ENCODE measurements at places on chromosomes 6 and 20. TPM values are rescaled to one million over a fixed set of nuclear protein-coding genes. Genes with fewer than 3 reads are reported as not detected.

Gene STXBP5
- 16.9 TPM for total RNA-seq

Gene SUMO4
- total RNA-seq, result 7.4 TPM

Gene RPS10
- total RNA-seq, result 1,950 TPM

Gene FNDC11
- 0.50 TPM for total RNA-seq

Gene TUBB2B
- total RNA-seq, result not detected

Gene XPO5
- total RNA-seq, result 49.5 TPM

Gene C6orf89
- 43.9 TPM for total RNA-seq

Gene SIM1
- total RNA-seq, result not detected

Gene PDE7B
- total RNA-seq, result 2.0 TPM

Gene PAX1
- not detected for total RNA-seq

Gene SLC22A16
- total RNA-seq, result not detected

Gene C6orf118
- total RNA-seq, result not detected

Gene HSPA12B
- not detected for total RNA-seq

Gene SAPCD1
- 12.0 TPM for total RNA-seq

Gene GPX5
- total RNA-seq, result not detected

Gene PERP
- total RNA-seq, result 4.4 TPM

Gene KHDC1L
- not detected for total RNA-seq

Gene TCP11
- total RNA-seq, result not detected

Gene TRIM15
- total RNA-seq, result not detected

Gene C6orf132
- total RNA-seq, result not detected

Gene SMLR1
- not detected for total RNA-seq

Gene RIPPLY2
- not detected for total RNA-seq

Gene C20orf202
- total RNA-seq, result not detected

Gene HLA-DOA
- 2.9 TPM for total RNA-seq

Gene MYBL2
- 65.7 TPM for total RNA-seq

Gene WASF1
- total RNA-seq, result 0.72 TPM

Gene IL17F
- not detected for total RNA-seq

Gene NHLRC1
- 0.55 TPM for total RNA-seq

All from activated naive CD4-positive, alpha-beta T cell treated with anti-CD3 and anti-CD28 coated beads, Interleukin-2, amount 10 ng/mL, durations not matched to agents 5 hours and 36 hours (primary cell).